ENCODE measurements at places on chromosomes 5 and 9. TPM values are rescaled to one million over a fixed set of nuclear protein-coding genes. Genes with fewer than 3 reads are reported as not detected.
A peak's percentile ranks its signal among the peaks of the same experiment; 100 is the strongest.

The PCDHGB7 gene
- 0.23 TPM for total RNA-seq

The ISL1 gene
- total RNA-seq = not detected

The SHROOM1 gene
- 9.3 TPM for total RNA-seq

The FBXO4 gene
- 16.1 TPM for total RNA-seq

The C5orf34 gene
- total RNA-seq = 6.3 TPM

The ACTBL2 gene
- total RNA-seq = not detected

The CTNND2 gene
- total RNA-seq = not detected

The ABHD17B gene
- 17.4 TPM for total RNA-seq

The CBY3 gene
- 0.51 TPM for total RNA-seq

The NXNL2 gene
- not detected for total RNA-seq

The SLCO6A1 gene
- not detected for total RNA-seq

The CD74 gene
- 445 TPM for total RNA-seq

The CENPK gene
- 78.0 TPM for total RNA-seq

The NDOR1 gene
- 38.2 TPM for total RNA-seq

The GPR151 gene
- not detected for total RNA-seq

The PRLR gene
- total RNA-seq = not detected

The DMRT3 gene
- not detected for total RNA-seq

The SPATA6L gene
- total RNA-seq = 0.21 TPM

The SLC6A19 gene
- total RNA-seq = not detected

The GLIPR2 gene
- 30.1 TPM for total RNA-seq

- no peak overlapping the region for H3K27ac ChIP-seq
- H3K4me1 ChIP-seq = no peaks in the 10 kb centered on the region
- no peaks in the 10 kb centered on the region for H3K36me3 ChIP-seq
- no peak for DNase-seq
Measured at GRCh38 chr5:24141046-24141445, 503.7 kb downstream of the CDH10 start.

DNA sequence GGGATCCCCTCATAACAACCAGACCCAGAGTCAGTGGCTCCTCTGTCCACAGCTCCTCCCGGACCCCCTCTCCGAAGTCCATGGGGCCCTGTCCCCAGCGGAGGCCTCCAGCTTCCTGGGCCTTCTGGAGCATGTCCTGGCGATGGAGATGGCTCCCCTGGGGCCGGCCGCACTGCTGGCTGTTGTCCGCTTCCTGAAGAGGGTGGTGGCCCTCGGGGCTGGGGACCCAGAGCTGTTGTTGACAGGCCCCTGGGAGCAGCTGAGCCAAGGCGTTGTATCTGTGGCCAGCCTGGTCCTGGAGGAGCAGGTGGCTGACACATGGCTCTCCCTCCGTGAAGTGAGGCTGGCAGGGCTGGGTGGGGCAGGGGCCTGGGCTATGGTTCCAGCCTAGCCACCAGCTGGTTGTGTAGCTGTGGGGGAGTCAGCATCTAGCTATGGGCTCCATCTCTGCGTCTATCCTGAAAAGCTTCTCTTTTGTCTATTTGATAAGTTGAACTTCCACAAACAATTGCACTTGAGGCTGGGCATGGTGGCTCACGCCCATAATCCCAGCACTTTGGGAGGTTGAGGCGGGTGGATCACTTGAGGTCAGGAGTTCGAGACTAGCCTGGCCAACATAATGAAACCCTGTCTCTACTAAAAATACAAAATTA, 4.7 kb downstream of the ADGRD2 start:
- H3K4me3 ChIP-seq = no peak overlapping the region
- DNase-seq = no peak
- no peak overlapping the region for H3K27ac ChIP-seq
- H3K4me1 ChIP-seq = no peaks in the 10 kb centered on the region

GRCh38 chr5:142823806-142824205, 53.6 kb downstream of the ARHGAP26 start:
- H3K27ac ChIP-seq = peak overlapping the region; percentile 59
- H3K4me1 ChIP-seq = peaks cover 77% of the 10 kb centered on the region
- H3K4me3 ChIP-seq = no peak overlapping the region
- H3K27me3 ChIP-seq = no peaks in the 10 kb centered on the region

GRCh38 chr5:36373527-36374086, 71.9 kb upstream of the RANBP3L start:
- no peaks in the 10 kb centered on the region for H3K27me3 ChIP-seq
- no peaks in the 10 kb centered on the region for H3K36me3 ChIP-seq
- DNase-seq = no peak
- no peaks in the 10 kb centered on the region for H3K4me1 ChIP-seq
- H3K4me3 ChIP-seq = no peak overlapping the region
- H3K27ac ChIP-seq = no peak overlapping the region

GRCh38 chr9:34600908-34601307, 11.0 kb downstream of the RPP25L start:
- H3K4me3 ChIP-seq = no peak overlapping the region
- H3K27ac ChIP-seq = no peak overlapping the region
- no peaks in the 10 kb centered on the region for H3K4me1 ChIP-seq
- H3K36me3 ChIP-seq = no peaks in the 10 kb centered on the region
- DNase-seq = no peak

GRCh38 chr5:952597-953271, 55.9 kb upstream of the NKD2 start:
- no peak overlapping the region for H3K27ac ChIP-seq
- H3K4me1 ChIP-seq = peaks cover 29% of the 10 kb centered on the region
- no peak overlapping the region for H3K4me3 ChIP-seq
- H3K27me3 ChIP-seq = peaks cover 10% of the 10 kb centered on the region
- no peak for DNase-seq

DNA sequence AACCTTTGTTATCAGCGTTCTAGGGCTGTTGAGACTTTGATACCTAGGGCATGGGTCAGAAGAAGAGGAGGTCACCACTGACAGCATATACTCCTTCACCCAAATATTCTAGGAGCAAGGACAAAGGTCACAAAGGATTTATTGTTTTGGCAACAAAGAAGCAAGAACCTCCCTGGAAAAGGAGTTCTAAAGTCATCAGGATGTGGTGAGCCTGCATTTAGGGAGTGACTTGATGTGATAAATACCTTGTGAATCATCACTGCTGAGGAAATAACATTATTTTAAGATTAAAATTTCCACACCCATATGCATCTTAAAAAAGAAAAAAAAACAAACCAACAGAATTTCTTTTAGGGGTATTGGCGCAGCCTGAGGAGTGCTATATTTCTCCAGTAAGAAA, 13.9 kb downstream of the IFNA1 start:
- no peaks in the 10 kb centered on the region for H3K4me1 ChIP-seq
- no peak for DNase-seq

GRCh38 chr5:143887903-143888665, 76.1 kb downstream of the HMHB1 start:
- H3K27ac ChIP-seq = no peak overlapping the region
- H3K36me3 ChIP-seq = no peaks in the 10 kb centered on the region
- no peak overlapping the region for H3K4me3 ChIP-seq
- peaks cover 12% of the 10 kb centered on the region for H3K27me3 ChIP-seq
- no peaks in the 10 kb centered on the region for H3K4me1 ChIP-seq
- no peak for DNase-seq

DNA sequence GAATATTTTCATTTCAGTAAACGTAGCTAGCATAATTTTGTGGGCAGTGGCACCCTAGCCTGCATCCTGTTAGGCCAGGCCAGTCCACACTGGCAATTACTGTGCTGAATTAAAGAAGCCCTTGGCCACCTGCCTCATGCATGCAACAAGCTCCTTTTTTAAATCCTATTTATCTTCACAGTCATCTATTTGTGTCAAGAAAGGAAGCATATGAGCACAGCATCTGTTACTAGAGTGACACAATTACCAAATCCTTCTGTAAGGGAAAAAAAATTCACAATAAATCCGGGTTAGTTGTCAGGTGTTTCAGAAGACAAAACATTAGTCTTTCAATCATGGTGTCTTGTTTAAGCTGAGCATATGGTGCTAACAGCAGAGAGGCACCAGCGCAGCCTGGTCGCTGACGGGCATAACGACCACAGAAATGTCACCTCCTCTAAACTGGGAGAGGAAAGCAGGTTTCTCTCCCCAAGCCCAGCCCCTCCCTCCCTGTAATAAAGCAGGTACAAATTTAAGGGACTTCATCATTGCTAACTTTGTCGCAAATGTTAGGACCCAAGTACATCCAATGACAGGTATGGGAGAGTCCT, 520.6 kb downstream of the CTNND2 start:
- no peak overlapping the region for H3K27ac ChIP-seq
- peaks cover 4% of the 10 kb centered on the region for H3K4me1 ChIP-seq
- no peak for DNase-seq
- no peaks in the 10 kb centered on the region for H3K36me3 ChIP-seq

- no peaks in the 10 kb centered on the region for H3K4me1 ChIP-seq
- H3K36me3 ChIP-seq = no peaks in the 10 kb centered on the region
- no peak overlapping the region for H3K4me3 ChIP-seq
- H3K27me3 ChIP-seq = peaks cover 15% of the 10 kb centered on the region
Measured at GRCh38 chr5:76163111-76163628, 80.0 kb downstream of the SV2C start.

DNA sequence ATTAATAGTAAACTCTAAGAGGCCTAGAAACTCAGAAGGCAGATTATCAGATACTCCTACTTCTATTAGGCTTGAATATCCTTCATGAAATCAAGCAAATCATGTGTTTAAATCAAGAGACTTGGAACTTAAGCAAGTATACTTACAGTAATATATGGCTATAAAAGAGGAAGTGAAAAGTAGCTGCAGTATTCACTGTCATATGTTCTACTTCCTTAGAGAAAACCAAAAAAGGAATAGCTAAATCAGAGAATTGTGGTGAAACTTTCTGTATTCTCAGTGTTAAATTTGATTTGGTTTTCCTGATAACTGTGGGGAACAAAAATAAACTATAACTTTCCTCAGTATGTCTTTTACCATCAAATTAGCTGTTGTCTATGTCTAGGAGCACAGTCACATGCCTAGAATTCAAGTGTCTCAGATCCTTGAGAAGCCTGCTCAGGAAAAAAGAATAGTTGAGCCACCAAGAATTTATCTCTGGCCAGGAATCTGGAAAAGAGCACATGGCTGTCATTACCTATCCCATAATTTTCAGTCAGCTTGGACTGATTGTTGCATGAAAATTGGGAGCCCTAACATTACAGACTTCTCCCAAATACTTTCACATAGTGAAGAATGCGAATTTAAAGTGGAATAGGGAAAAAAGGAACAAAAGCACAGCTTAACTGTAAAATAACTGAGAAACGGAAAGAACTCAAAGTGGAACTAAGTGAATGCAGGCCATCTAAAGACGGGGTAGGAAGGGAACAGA, 1.7 kb downstream of the FKBP15 start:
- H3K36me3 ChIP-seq = peaks cover 32% of the 10 kb centered on the region
- H3K4me1 ChIP-seq = peaks cover 46% of the 10 kb centered on the region
- peak overlapping the region; percentile 78 for H3K27ac ChIP-seq
- H3K27me3 ChIP-seq = no peaks in the 10 kb centered on the region
- peak overlapping the region; percentile 92 for H3K4me3 ChIP-seq
- DNase-seq = no peak

GRCh38 chr5:40223884-40224402, 455.8 kb upstream of the PTGER4 start:
- H3K4me1 ChIP-seq = peaks cover 51% of the 10 kb centered on the region
- H3K27ac ChIP-seq = peak overlapping the region; percentile 94
- peak; percentile 43 for DNase-seq
- H3K36me3 ChIP-seq = peaks cover 28% of the 10 kb centered on the region
- no peaks in the 10 kb centered on the region for H3K27me3 ChIP-seq

- no peak overlapping the region for H3K4me3 ChIP-seq
- no peaks in the 10 kb centered on the region for H3K36me3 ChIP-seq
- no peaks in the 10 kb centered on the region for H3K27me3 ChIP-seq
Measured at GRCh38 chr9:134376386-134377142, 50.3 kb downstream of the RXRA start.

DNA sequence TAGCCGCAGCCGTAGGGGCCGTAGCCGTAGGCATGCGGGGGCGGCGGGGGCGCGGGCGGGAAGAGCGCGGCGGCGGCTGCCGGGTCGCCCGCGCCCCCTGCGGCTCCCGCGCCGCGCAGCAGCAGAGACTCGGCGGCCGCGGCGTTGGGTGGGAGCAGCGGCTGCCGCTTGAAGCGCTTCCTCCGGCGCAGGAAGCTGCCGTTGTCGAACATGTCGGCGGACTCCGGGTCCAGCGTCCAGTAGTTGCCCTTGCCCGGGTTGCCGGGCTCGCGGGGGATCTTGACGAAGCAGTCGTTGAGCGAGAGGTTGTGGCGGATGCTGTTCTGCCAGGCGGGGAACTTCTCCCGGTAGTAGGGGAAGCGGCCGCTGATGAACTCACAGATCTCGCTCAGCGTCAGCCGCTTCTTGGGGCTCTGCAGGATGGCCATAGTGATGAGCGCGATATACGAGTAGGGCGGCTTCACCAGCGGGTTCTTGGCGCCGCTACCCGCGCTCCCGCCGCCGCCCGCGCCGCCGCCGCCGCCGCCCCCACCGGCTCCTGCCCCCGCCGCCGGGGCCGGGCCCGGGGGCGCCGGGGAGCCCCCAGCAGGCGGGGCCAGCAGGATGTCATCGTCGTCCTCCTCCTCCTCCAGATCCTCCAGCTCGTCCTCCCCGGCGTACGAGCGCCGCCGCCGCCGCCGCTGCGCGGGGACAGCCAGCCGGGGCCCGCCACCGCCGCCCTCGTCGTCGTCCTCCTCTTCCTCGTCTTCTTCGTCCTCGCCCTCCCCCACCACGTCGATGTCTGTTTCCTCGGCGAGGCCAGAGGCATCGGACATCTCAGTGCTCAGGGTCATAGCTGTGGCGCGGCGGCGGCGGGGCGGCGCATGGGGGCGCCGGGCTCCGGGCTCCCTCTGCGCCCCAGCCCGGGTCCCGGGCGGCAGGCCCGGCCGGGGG, 781 bp downstream of the FOXD1 start:
- peaks cover 6% of the 10 kb centered on the region for H3K4me1 ChIP-seq
- H3K36me3 ChIP-seq = no peaks in the 10 kb centered on the region
- H3K4me3 ChIP-seq = peak overlapping the region; percentile 76
- H3K27me3 ChIP-seq = peaks cover 70% of the 10 kb centered on the region

GRCh38 chr5:148785223-148785622, 41.2 kb upstream of the ADRB2 start:
- no peaks in the 10 kb centered on the region for H3K36me3 ChIP-seq
- peaks cover 38% of the 10 kb centered on the region for H3K27me3 ChIP-seq
- no peak overlapping the region for H3K4me3 ChIP-seq
- no peak for DNase-seq

DNA sequence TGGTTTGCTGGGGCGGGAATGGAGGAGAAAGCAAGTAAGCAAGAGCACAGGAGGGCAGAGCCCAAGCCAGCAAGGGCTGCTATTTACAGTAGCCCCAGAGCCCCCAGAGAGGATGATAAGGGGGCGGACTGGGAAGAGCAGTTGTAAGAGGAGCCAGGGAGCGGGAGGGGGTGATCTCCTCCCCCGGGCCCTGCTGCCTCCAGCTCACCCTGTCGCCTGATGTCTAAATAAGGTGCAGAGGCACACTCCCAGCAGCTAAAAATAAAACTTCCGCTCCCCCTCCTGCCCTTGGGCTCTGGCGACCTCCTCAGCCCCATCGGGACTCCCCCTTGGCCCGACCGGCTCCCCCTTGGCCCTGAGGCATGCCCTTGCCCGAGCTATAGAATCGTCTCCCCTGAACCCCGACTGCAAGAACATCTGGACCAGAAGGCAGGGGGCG, 14.4 kb upstream of the CCDC69 start:
- H3K27ac ChIP-seq = no peak overlapping the region
- H3K4me1 ChIP-seq = peaks cover 17% of the 10 kb centered on the region

DNA sequence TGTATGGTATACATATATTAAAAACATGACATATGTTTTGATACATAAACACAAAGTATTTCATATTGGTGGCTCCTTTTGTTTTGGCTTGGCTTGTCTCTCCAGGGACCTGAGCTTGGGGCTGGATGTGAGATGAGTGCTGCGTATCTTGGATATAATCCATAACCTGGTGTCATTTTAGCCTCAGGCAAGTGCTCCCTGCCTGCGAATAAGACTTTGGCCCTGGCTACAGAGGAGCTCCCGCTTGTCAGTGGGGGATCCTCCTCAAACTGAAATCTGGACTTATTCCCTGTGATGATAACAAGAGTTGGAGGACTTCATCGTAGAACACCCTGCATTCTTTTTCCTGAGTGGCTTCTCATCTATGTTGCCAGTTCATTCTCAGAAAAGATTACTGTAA, 341.7 kb upstream of the CLINT1 start:
- no peaks in the 10 kb centered on the region for H3K4me1 ChIP-seq
- H3K27me3 ChIP-seq = peaks cover 3% of the 10 kb centered on the region
- no peaks in the 10 kb centered on the region for H3K36me3 ChIP-seq

Measured in activated T-helper 2 cell treated with anti-CD3 and anti-CD28 coated beads, Interferon-gamma antibody, Interleukin-2, Interleukin-4, amounts not matched to agents 10 μg/mL and 5 μg/mL and 100 μg/mL, durations not matched to agents 14 hours and 24 hours and 36 hours (primary cell).